Vagina (tissue), 2 donors: ENCODE measurements at places on chromosomes 1 and 21. TPM values are rescaled to one million over a fixed set of nuclear protein-coding genes. Genes with fewer than 3 reads are reported as not detected.

- H3K27ac ChIP-seq, result no peak overlapping the region
- no peaks in the 10 kb centered on the region for H3K4me1 ChIP-seq
- no peak overlapping the region for H3K4me3 ChIP-seq
- no peaks in the 10 kb centered on the region for H3K27me3 ChIP-seq
- H3K36me3 ChIP-seq, result no peaks in the 10 kb centered on the region
Observed at GRCh38 chr1:116578581-116578980, 7.8 kb upstream of the CD58 start.

DNA sequence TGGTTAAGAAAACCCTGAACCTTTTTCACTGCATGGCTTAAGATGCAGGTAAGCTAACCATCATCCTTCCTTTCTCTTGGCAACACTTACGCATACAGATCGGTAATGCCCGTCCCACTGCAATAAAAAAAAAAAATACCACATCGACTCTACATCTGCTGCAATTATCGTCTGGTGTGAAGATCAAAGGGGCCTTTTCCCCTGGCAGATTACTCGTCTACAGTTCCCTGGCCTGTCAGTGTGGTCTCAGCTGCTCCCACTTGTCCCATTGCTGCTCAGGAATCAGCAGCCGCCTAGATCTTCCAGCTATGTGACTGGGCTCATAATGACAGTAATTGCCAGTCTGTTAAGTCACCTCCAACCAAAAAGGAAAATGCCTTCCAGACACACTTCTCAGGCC is 133.1 kb downstream of the SETD4 start:
- H3K27ac ChIP-seq, result no peak overlapping the region
- no peak for DNase-seq
- no peaks in the 10 kb centered on the region for H3K36me3 ChIP-seq
- peaks cover 37% of the 10 kb centered on the region for H3K4me1 ChIP-seq
- H3K27me3 ChIP-seq, result no peaks in the 10 kb centered on the region

- no peak overlapping the region for H3K4me3 ChIP-seq
- H3K27ac ChIP-seq, result no peak overlapping the region
- H3K27me3 ChIP-seq, result no peaks in the 10 kb centered on the region
- peak; percentile 75 for DNase-seq
- no peaks in the 10 kb centered on the region for H3K36me3 ChIP-seq
- no peaks in the 10 kb centered on the region for H3K4me1 ChIP-seq
Observed at GRCh38 chr21:44596068-44596725, 3.9 kb upstream of the KRTAP10-6 start.

DNA sequence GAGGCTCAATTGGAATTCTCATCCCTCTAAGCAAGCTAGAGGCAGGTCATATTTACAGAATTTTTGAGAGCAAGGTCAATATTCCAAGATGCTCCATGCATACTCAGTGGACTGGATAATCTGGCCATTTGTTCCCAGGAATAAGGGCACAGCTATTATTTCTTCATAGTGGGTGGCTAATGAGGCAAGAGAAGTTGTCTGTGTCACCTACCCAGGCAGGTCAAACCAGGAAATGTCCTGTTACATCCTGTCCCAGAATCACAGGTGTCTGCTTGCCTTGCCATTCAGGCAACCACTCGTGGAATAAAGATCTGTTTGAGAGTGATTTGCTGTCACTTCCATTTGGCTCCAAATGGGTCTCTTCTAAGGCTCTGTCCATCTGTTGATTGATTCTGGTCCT is 85.2 kb upstream of the ZP4 start:
- H3K27ac ChIP-seq, result no peak overlapping the region
- DNase-seq, result no peak
- H3K27me3 ChIP-seq, result no peaks in the 10 kb centered on the region
- no peaks in the 10 kb centered on the region for H3K4me1 ChIP-seq

- H3K27ac ChIP-seq, result no peak overlapping the region
- no peaks in the 10 kb centered on the region for H3K27me3 ChIP-seq
- no peak overlapping the region for H3K4me3 ChIP-seq
- H3K36me3 ChIP-seq, result no peaks in the 10 kb centered on the region
- no peaks in the 10 kb centered on the region for H3K4me1 ChIP-seq
Observed at GRCh38 chr1:90317628-90318027, 322.7 kb downstream of the ZNF326 start.

- no peaks in the 10 kb centered on the region for H3K27me3 ChIP-seq
- no peaks in the 10 kb centered on the region for H3K36me3 ChIP-seq
- no peak overlapping the region for H3K4me3 ChIP-seq
- no peak overlapping the region for H3K27ac ChIP-seq
- no peak for DNase-seq
- no peaks in the 10 kb centered on the region for H3K4me1 ChIP-seq
Observed at GRCh38 chr1:196393742-196394141, 214.5 kb downstream of the KCNT2 start.

DNA sequence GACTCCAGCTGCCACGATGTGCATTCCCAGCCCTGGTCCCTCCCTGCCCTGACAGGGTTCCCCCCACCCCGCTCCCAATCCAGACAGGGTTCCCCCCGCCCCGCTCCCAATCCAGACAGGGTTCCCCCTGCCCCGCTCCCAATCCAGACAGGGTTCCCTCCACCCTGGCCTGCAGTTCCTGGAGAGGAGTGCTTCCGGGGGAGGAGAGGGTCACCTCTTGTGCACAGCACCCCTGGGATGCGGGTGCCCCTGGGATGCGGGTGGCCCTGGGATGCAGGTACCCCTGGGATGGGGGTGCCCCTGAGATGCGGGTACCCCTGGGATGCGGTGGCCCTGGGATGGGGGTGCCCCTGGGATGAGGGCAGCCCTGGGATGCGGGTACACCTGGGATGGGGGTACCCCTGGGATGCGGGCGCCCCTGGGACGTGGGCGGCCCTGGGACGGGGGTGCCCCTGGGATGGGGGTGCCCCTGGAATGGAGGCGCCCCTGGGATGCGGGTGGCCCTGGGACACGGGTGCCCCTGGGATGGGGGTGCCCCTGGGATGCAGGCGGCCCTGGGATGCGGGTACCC is 36.7 kb upstream of the SLC19A1 start:
- DNase-seq, result no peak
- H3K36me3 ChIP-seq, result no peaks in the 10 kb centered on the region
- no peak overlapping the region for H3K4me3 ChIP-seq
- no peak overlapping the region for H3K27ac ChIP-seq
- H3K27me3 ChIP-seq, result no peaks in the 10 kb centered on the region
- no peaks in the 10 kb centered on the region for H3K4me1 ChIP-seq

- no peaks in the 10 kb centered on the region for H3K27me3 ChIP-seq
- peak overlapping the region; percentile 93 for H3K27ac ChIP-seq
- H3K36me3 ChIP-seq, result peaks cover 4% of the 10 kb centered on the region
- H3K4me1 ChIP-seq, result peaks cover 62% of the 10 kb centered on the region
- H3K4me3 ChIP-seq, result peak overlapping the region; percentile 99
Observed at GRCh38 chr1:183633676-183634343, 1.8 kb downstream of the ARPC5 start.

GRCh38 chr1:199551967-199552565 is 475.4 kb upstream of the NR5A2 start:
- no peak overlapping the region for H3K4me3 ChIP-seq
- no peaks in the 10 kb centered on the region for H3K36me3 ChIP-seq
- DNase-seq, result no peak
- no peaks in the 10 kb centered on the region for H3K4me1 ChIP-seq
- no peak overlapping the region for H3K27ac ChIP-seq

GRCh38 chr1:193609592-193609991 is 423.2 kb upstream of the B3GALT2 start:
- H3K27ac ChIP-seq, result no peak overlapping the region
- H3K4me1 ChIP-seq, result no peaks in the 10 kb centered on the region
- no peak overlapping the region for H3K4me3 ChIP-seq
- no peaks in the 10 kb centered on the region for H3K36me3 ChIP-seq
- DNase-seq, result no peak

DNA sequence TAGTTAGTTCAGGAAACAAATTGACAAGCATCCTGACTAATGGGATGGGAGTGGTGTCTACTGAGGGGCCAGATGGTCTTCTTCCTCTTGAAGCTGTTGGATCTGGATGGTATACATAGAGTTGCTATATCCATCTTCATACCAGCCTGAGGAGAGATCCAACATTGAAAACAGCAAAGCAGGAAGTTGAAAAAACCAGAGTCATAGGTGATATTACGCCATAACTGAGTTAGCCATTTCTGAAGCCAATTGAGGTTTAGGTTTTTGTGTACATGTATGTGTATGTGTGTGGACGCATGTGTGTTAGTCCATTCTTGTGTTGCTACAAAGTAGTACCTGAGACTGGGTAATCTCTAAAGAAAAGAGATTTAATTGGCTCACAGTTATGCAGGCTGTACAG is 2.3 kb upstream of the TSPAN2 start:
- peaks cover 18% of the 10 kb centered on the region for H3K4me1 ChIP-seq
- no peaks in the 10 kb centered on the region for H3K27me3 ChIP-seq
- DNase-seq, result no peak
- H3K4me3 ChIP-seq, result no peak overlapping the region
- no peak overlapping the region for H3K27ac ChIP-seq
- H3K36me3 ChIP-seq, result no peaks in the 10 kb centered on the region

GRCh38 chr1:52268372-52268771 is 97.6 kb downstream of the CC2D1B start:
- no peaks in the 10 kb centered on the region for H3K36me3 ChIP-seq
- no peaks in the 10 kb centered on the region for H3K4me1 ChIP-seq
- no peak overlapping the region for H3K4me3 ChIP-seq
- no peak for DNase-seq

Gene S100A7
- 36.6 TPM for total RNA-seq

Gene CACNA1S
- total RNA-seq, result not detected

Gene ACTL8
- not detected for total RNA-seq

Gene CLDN19
- total RNA-seq, result not detected

Gene WDR77
- total RNA-seq, result 50.8 TPM

Gene CYP4B1
- 74.4 TPM for total RNA-seq
